ENCODE measurements at places on chromosomes 7 and 10. TPM values are rescaled to one million over a fixed set of nuclear protein-coding genes. Genes with fewer than 3 reads are reported as not detected.

- no peak for DNase-seq
Measured at GRCh38 chr10:102650655-102651454, 6.6 kb downstream of the TRIM8 start.

The AASS gene
- polyA plus RNA-seq, result 13.4 TPM

- DNase-seq, result no peak
Measured at GRCh38 chr7:66832531-66833351, 88.3 kb upstream of the TMEM248 start.

The BICC1 gene
- polyA plus RNA-seq, result 3.7 TPM

- no peak for DNase-seq
Measured at GRCh38 chr10:88116971-88117626, 253.7 kb downstream of the PTEN start.

DNA sequence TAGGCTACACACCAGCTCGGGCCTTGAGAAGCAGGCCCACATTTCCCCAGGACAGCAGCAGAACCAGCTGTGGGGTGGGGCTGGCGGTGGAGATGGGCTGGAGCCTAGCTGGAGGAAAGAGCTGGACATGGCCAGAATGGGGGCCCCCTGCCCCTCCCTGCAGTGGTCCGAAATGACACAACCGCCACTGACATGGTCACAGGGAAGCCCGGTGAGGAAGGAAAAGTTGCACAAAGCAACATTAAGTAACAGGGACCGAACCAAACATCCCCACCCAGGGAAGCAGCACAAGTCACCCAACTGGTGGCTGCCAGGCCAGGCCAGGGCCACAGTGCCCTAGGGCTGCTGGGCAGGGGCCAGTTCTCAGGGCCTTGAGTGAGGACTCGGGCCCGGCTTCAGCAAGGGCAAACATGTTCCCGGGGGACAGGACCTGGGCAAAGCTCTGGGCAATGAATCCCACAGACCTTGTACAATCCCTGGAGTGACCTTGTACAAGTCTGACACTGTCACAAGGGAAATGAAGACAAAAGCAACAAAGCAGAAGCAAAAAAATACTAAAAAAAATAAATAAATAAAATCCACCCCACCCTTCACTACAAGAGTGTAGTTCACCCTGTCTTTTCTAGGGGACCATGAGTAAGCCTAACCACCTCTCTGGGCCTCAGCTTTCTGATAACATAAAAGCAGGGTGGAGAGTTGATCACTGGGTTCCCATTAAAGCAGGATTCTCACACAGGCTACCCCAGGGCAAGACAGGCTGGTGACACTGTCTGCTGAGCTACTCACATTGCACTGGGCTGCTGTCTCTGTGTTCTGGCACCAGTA is 33.0 kb downstream of the PSAP start:
- DNase-seq, result no peak

DNA sequence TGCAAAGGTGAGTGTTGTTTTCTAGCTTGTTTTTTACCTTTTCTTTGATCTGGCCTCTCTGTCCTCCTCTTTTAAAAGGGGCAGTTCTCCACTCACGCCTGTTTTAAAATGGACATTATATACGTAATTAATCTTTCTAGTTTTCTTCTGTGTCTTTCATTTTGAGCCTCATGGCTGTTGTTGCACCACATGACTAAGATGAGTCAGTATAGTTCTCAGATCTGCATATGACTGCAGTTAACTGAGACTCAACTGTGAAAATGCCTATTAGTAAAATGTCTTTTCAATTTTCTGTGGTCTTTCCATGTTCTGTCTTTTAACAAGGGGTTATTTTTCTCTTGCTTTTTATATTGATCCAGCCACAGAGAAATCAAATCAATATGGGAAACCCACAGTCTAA is 296.1 kb downstream of the CDK14 start:
- DNase-seq, result no peak

DNA sequence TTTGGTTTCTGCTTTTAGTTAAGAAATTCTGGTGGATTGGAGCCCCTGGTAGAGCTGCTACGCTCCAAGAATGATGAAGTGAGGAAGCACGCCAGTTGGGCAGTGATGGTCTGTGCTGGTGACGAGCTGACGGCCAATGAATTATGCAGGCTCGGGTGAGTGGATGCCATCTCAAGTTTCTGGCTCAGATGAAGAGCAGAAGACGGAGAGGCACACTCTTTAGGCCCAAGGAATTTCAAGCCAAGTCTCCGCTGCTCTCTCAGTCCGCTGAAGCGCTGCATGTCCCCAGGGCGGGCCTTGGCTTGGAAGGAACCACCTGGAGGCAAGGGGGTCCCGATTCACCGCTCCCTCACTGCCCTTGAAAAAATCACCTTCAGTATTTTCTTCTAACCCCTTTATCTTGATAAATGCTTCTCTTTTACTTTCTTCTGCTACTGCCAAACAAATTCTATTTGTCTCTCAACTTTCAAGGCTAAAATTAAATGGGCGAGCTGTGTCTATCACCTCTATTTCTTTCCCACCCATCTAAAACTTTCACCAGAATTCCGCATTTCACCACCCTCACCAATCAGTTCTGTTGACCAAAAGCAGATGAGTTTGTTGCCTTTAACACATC is 74.2 kb downstream of the ARMC3 start:
- DNase-seq, result no peak

DNA sequence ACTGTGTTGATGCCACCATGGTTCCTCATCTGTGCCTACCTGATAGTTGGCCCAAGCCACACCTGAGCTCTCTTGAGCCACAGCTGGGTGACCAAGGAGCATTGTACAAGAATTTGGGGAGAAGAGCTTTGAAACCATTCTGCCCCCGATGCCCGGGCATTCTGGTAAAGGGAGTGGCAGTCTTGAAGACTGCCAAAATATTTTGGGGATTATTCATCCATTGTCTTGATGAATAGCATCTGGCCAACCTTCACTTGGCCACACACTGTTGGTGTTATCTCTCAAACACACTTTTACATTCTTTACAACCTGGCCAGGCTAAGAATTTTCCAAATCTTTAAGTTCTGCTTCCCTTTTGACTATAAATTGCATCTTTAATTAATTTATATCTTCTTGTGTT is 113.1 kb upstream of the PCBD1 start:
- no peak for DNase-seq

Measured in liver (tissue), 10 donors.